ENCODE measurements at places on chromosomes 5 and 9.

- no peak for DNase-seq
These were observed 99.4 kb downstream of the PSD2 start for GRCh38 chr5:139895046-139895445.

GRCh38 chr5:149628221-149628620, 46.9 kb downstream of the ARHGEF37 start:
- DNase-seq, result no peak

- no peak for DNase-seq
These were observed 180.9 kb upstream of the ANKRD55 start for GRCh38 chr5:56414066-56414465.

DNA sequence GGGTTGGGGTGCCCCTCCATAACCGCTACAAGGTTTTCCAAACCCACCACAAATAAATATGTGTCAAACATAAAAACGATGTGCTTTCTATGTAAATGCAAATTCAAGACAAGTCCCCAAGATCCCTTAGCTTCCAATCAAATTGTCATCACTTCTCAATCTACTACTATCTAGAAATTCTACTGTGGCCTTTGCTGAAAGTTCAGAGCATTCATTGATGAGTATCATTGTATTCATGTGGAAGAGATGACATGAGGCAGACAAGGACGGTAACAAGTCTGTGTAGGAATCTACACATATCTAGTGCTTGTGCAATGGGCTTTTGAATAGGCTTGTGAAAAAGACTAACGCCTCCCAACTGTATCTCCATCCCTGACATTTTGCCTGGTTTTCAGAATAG, 524.6 kb downstream of the PDE4D start:
- DNase-seq, result no peak

DNA sequence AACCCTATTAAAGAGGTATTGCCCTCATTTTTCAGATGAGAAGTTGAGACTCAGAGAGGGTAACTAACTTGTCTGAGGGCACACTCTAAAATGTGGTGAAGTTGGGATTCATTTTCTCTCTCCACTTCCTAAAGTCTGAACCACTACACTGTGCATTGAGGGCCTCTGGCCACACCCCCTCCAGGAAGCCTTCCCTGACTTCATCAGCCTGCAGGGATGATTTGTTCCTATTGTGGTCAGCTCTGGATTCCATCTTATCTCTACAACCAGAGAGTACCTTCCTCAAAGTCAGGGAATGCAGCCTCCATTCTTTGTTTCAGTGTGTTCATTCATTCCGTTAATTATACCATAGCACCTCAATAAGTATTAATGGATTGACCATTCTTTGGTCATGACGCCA, 356.0 kb upstream of the PANK3 start:
- DNase-seq, result no peak

DNA sequence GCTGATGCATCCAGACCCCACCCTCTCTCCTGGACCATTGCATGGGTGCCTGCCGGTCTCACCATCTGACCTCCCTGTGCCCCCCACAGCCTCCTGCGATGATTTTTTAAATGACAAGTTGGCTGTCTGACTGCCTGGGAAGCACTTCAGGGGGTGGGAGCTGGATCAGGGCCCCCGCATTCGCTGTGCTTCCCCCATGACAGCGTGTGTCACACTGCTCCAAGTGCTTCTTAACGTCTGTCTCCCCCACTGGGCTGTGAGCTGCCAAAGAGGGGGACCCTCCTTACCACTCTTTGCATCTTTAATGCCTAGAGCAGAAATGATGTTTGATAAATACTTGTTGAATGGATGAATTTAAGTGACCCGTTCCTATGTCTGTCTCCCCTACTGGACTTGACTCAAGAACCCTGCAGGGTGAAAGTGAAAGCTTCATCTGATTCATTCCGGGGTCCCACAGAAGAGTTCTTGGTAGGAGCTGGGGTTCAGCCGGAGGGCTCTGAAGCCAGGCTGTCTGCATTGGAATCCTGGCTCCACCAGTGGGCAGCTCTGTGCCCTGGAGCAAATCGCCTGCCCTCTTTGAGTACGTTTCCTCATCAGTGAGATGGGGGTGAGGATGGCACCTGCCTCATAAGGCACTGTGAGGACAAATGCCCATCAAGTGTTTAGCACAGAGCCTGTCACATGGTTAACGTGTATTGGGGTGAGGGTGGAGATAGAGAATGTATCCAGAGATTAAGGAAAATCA, 7.6 kb upstream of the EGR1 start:
- DNase-seq, result no peak

- DNase-seq, result no peak
These were observed 127.5 kb upstream of the PANK3 start for GRCh38 chr5:168706655-168707069.
